ENCODE measurements at places on chromosomes 2 and 18.

DNA sequence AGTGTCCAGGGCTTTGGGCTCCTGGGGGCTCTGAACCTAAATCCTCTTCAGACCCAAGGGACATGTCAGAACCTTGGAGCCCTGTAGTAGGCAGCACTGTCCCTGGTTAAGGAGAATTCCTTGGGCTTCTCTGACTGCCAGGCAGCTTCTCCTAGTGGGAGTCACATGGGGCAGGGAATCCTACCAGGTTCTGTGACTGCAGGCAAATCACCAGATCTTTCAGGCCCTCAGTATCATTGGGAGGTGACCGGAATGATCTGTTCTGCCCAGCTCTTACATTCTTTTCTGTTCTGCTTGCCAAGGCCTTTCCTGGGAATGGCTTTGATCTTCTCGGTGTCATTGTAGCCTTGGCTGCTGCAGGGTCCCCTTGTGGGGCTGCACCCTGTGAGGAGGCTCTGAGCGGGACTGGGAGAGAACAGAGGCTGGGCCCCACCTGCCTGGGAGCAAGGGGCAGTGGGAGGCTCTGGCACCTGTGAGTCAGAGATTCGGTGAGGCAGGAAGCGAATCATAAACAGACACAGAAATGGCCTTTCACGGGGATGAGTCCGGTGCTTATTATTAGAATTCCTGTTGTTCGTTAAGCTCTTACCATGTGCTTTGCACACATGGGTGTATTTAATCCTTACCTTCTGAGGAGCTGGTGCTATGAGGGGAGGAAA lies 14.1 kb downstream of the CEP68 start:
- DNase-seq, result no peak

GRCh38 chr2:218301176-218301819 lies 9.0 kb upstream of the TMBIM1 start:
- peak; percentile 86 for DNase-seq

DNA sequence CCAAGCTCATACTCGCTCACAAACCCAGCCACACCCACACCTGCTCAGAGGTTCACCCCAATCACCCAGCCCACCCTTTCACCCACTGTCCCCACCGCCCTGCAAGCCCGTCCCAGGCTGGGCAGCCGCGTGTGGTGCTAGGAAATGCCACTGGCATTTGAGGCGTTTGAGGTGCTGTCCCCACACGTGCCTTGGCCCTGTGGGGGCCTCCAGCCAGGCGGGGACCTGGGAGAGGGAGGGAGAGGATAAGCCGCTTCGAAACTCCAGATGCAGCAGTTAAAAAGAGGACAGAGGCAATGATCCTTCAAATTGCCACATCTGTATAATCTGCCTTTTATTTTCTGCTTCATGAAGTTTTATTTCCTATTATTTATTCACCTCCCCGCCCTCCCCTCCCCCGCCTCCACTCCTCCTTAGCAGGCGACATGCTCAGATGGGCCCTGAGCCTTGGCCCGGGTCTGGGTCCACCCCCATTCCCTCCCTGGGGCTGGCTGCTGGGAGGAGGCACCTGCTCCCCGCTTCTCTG lies 35.9 kb downstream of the PSD4 start:
- no peak for DNase-seq

- DNase-seq, result no peak
Measured at GRCh38 chr2:4188561-4188960, 485.2 kb downstream of the DCDC2C start.

- DNase-seq, result no peak
Measured at GRCh38 chr2:143635302-143635701, 506.1 kb downstream of the ARHGAP15 start.

- no peak for DNase-seq
Measured at GRCh38 chr2:230583581-230583980, 129.1 kb upstream of the CAB39 start.

DNA sequence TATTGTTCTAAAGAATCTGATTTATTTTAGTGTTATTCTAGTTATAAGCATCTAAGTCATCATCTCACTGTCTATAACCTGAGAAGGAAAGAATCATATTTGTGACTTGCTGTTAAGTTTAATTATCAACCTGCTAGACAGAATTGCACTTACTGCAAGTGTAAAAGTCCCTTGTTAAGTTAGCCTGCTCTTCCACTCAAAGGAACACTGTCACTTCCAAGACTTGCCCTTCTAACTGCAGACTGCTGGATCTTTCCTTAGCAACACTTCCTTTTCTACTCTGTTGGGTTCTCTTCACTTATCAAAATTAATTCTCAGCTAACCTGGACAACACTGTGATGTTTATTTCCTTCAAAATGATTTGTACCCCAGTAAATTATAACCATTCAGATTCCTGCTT lies 323.2 kb upstream of the TFPI start:
- DNase-seq, result no peak

- DNase-seq, result no peak
Measured at GRCh38 chr2:220743203-220743602, 828.9 kb downstream of the EPHA4 start.

- DNase-seq, result no peak
Measured at GRCh38 chr2:95353055-95353575, 49.4 kb upstream of the FAHD2A start.

DNA sequence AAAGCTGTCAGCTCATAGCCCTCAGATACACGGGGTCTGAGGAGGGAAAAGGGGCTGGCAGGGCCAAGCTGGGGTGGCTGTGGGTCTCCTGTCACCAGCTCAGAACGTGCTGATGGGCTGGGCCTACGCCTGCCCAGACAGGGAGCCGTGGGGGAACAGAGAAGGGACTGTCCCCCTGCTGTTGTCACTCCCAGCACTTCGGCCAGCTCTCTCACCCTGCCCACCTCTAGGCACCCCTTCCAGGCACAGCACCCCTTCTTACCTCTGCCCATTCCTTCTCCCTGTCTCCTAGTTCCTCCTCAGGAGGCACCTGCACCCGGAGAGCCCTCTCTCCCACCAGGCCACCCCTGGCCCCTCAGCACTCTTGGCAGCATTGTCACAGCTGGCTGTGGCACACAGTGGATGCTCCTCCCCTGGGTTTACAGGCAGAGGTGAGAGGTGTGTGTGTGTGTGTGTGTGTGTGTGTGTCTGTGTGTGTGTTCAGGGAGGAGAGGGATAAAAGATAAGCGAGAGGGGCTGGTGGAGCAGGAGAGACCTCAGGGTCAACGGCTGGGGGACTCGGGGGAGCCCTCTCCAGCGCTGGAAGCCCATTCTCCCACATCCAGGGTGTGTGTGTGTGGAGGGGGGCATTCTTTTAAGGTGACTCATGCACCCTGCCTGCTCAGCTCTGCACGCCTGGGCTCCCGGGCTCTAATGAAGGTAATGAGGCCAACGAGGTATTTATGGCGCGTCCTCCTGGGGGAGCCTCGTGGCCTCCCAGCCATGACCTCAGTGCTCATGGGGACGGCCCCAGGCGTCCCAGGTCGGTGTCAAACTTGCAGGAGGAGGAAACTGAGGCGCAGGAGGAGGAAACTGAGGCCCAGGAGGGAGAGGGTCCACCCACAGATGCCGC lies 66.1 kb upstream of the SMAD7 start:
- DNase-seq, result no peak

DNA sequence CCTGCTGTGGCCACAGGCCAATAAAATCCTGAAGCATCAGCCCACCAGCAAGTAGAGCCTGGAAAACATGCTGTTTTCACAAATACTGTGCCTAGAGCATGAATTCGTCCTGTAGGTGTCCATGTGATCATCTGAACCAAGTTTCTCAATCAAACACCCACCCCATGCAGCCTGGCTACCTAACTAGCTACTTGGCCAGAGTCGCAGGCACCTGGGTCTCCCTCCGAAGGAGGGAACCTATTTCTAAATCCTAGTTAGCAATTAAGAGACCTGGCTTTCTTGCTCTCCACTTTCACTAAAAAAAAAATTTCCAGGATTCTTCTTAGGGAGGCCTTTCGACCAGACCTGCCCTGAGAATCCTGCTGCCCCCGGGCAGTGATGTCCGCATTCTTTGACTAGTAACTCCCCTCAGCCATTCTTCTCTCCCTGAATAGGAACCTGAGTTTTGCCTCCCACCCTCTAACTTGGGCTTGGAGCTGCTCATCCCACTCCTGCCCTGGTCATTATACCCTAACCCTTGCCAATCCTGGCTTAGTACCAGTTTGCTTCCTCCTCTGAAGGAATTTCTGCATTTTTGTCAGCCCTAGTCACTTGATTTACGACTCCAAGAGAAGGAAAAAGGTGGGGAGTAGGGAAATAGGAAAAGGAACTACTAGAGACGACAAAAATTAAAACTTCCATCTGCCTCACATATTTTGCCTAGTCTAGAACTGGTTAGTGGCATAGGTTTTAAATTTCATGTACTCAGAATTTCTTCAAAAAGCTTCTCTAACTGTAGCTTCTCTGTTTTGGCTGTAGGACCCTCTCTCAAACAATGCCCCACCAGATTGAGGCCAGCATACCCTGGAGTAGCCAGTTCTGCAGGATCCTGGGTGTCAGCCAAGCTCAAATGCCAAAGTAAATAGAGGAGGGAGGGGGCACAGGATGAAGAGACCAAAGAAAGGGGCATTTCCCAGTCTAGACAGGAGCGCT lies 25.4 kb upstream of the TANK start:
- DNase-seq, result no peak

GRCh38 chr2:102013206-102014040 lies 21.7 kb downstream of the IL1R2 start:
- no peak for DNase-seq

DNA sequence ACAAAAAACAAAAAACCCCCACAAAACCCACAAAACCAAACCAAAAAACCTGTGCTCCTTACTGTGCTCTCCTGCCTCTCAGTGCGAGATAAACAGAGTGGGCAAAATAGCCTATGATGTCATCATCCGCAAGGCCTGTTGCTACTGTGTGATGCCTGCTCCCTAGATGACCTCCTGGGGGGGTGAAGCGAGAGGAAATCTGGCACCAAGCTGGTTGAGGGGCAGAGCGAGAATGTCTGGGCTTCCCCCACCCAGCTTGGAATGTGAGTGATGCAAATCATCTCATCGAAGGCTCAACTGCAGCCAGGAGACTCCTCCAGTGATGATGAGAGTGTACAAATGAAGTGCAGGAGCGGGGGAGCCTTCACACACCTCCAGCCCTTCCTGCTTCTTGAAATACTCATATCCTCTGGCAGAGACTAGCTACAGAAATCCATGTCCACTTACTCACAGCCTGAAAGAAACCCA lies 57.7 kb upstream of the MAP4K3 start:
- DNase-seq, result no peak

GRCh38 chr2:122011493-122012270 lies 256.2 kb downstream of the TSN start:
- no peak for DNase-seq

DNA sequence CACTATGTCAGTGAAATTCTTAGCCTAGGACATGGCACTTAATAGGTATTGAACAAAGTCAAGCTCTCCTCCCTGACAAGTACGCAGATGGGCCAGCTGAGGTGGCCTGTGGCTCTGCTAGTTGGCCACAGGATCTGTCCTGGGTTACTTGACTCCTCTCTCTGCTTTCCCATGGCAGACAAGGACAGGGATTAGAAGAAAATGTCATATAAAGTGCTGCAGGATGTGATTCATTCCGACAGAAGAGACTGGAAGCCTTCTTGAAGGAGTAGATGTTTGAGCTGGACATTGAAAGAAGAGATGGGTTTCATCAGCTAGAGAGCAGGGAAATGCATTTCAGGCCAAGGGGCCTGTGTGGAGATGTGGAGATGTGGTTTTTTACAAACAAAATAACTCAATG lies 46.7 kb downstream of the SMAD7 start:
- DNase-seq, result no peak

DNA sequence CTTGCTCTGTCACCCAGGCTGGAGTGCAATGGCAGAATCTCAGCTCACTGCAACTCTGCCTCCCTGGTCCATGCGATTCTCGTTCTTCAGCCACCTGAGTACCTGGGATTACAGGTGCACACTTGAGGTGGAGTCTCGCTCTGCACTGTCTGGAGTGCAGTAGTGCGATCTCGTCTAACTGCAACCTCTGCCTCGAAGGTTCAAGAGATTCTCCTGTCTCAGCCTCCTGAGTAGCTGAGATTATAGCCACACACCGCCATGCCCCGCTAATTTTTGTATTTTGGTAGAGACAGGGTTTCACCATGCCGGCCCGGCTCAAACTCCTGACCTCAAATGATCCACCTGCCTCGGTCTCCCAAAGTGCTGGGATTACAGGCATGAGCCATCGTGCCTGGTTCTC lies 83.3 kb downstream of the CCBE1 start:
- DNase-seq, result no peak

DNA sequence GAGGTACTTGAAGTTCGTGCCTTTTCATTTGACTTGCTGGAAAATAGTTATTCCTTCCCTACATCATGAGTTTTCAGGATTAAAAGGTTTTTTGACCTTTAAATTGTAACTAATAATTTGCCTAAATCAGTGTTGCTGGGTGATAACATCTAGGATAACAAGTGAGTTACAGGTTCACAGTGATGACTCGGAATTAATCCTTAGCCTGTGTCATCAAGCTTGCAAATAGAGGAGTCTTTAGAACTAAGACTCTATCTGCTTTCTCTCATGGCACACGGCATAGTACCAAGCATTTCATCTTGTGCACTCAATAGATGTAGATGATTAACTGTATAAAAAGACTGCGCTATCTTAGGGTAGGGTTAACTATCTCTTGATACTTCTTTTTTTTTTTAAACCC lies 79.5 kb downstream of the CAMKMT start:
- no peak for DNase-seq

DNA sequence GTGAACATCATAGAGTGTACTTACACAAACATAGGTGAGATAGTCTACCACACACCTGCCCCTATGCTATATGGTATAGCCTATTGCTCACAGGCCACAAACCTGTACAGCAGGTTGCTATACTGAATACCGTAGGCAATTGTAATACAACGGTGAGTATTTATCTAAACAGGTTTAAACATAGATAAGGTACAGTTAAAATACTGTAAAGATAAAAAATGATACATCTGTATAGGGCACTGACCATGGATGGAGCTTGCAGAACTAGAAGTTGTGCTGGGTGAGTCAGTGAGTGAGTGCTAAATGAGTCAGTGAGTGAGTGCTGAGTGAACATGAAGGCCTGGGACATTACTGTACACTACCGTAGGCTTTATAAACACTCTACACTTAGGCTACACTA lies 267.0 kb upstream of the HS6ST1 start:
- no peak for DNase-seq

- DNase-seq, result no peak
Measured at GRCh38 chr2:223880796-223881195, 43.4 kb upstream of the AP1S3 start.

GRCh38 chr2:96549967-96550786 lies 13.6 kb downstream of the ARID5A start:
- no peak for DNase-seq

GRCh38 chr2:234556848-234557573 lies 60.1 kb upstream of the ARL4C start:
- DNase-seq, result no peak

- no peak for DNase-seq
Measured at GRCh38 chr2:128145651-128146050, 54.7 kb downstream of the UGGT1 start.

- peak; percentile 83 for DNase-seq
Measured at GRCh38 chr2:231714639-231715498, 6.5 kb downstream of the PTMA start.

- DNase-seq, result no peak
Measured at GRCh38 chr2:69032336-69032735, 19.4 kb downstream of the ANTXR1 start.

DNA sequence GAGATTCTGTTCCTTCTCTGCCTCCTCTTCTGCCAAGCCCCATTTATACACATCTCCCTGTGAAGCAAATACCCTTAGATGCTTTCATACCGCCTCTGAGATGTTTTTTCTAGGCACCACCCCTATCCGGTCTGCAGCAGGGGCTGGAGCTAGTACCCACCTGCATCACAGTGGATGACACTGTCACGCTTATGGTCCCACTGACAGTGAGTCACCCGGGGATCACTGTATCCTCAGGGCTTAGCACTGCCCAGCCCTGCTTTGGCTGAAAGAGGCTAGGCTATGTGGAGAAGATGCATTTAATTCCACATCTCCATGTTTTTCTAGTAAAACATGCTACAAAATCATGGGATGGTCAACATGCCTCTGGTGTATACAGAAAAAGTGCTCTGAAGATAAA lies 9.9 kb downstream of the FABP1 start:
- no peak for DNase-seq
